ENCODE measurements at places on chromosomes 12 and 14.

GRCh38 chr12:34298971-34299801 lies 276.9 kb downstream of the ALG10 start:
- no peak for DNase-seq

DNA sequence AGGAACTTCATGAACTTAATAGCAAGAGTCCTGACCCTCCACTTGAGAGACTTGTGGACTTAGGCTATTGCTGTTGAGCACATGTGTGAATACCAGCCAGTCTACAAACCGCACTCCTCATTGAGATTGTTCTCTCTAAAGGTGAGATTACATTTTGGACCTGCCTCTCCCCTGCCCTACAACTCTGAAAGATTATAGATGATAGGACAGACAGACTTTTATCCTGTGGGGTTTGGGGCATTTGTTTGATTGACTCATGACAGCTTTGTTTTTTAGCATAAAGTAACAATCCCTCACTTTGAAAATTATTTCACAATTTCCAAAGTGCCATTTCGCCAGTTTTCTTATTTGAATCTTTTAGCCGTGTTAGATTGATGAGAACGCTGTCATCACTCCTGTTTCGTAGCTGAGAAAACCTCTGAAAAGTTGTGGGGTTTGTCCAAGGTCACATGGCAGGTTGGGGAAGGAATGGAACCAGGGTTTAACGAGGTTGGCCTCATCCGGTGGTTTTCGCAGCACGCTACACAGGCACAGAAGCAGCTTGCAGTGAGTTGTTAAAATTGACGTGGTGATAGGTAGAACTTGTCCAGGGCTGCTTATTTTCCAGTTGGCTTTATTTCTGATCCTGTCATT lies 836 bp downstream of the EVL start:
- no peak for DNase-seq

DNA sequence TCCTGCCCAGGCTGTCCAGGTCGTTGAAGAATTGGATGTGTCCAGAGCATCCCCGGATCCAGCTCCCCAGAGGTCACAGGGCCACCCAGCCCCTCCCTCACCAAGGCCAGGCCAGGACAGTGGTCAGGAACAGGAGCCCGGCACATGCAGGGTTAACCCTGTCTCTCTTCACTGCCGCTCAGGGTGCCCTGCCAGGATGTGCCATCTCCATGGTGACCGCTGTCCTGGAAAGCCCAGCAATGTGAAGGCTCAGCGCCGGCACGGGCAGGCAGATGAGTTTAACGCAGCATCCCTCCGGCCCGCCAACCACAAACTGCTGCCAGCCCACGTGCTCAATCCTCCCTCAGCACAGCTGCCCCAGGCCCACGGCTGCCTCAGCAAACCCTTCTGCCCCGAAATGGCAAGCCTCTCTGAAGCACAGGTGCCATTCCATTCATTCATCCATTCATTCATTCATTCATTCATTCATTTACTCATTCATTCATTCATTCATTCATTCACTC lies 4.4 kb downstream of the TMEM179 start:
- peak; percentile 59 for DNase-seq

- DNase-seq, result no peak
These were observed 21.6 kb downstream of the SOX5 start for GRCh38 chr12:23927907-23928306.

DNA sequence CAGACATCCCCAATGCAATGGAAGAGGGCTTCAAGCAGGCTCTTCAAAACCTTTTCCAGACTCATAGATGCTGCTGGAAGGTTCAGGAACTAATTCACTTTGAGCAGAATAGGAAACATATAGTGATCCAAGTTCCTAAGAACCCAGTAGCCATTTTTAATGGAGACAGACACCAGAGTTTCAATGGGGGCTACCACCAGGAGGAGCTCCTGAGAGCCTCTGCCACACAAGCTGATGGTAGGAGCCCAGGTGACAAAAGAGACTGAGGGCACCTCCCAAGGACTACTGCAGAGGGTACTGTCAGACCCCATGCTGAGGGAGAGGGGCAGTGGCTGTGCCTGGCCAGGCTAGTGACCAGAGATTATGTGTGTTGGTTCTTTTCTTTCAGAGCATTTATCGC lies 45.9 kb downstream of the IFNG start:
- no peak for DNase-seq

- DNase-seq, result no peak
These were observed 5.4 kb downstream of the DLK1 start for GRCh38 chr14:100731846-100732765.
